Glomerular endothelial cell (primary cell): ENCODE measurements at places on chromosomes 4 and X. TPM values are rescaled to one million over a fixed set of nuclear protein-coding genes. Genes with fewer than 3 reads are reported as not detected.

The GC gene
- not detected in 2 replicates for total RNA-seq

The DAPP1 gene
- total RNA-seq, result not detected in 2 replicates

The MAGEA10 gene
- not detected in 2 replicates for total RNA-seq

The HCFC1 gene
- total RNA-seq, result 54.4 and 91.0 TPM in 2 replicates

The CXorf58 gene
- not detected in 2 replicates for total RNA-seq

The ZNF732 gene
- total RNA-seq, result 0.05 and 1.1 TPM in 2 replicates

The VGLL1 gene
- not detected in 2 replicates for total RNA-seq

The EFHC2 gene
- total RNA-seq, result 0.10 TPM in 1 of 2 replicates, not detected in the other

The CENPVL3 gene
- total RNA-seq, result not detected in 2 replicates

The TLL1 gene
- 2.9 and 10.8 TPM in 2 replicates for total RNA-seq

The HHIP gene
- 21.0 and 143 TPM in 2 replicates for total RNA-seq

The TMPRSS11D gene
- total RNA-seq, result not detected in 2 replicates

The LRP2BP gene
- 0.24 and 0.35 TPM in 2 replicates for total RNA-seq

The SH3BP2 gene
- 48.0 and 69.8 TPM in 2 replicates for total RNA-seq

The SUPT20HL2 gene
- not detected in 2 replicates for total RNA-seq

The SPANXN4 gene
- not detected in 2 replicates for total RNA-seq

The FAM53A gene
- 2.7 and 7.8 TPM in 2 replicates for total RNA-seq

The CPE gene
- total RNA-seq, result 6.6 and 10.2 TPM in 2 replicates

The MEPE gene
- total RNA-seq, result not detected in 2 replicates
